ENCODE measurements at places on chromosomes 1 and 21. TPM values are rescaled to one million over a fixed set of nuclear protein-coding genes. Genes with fewer than 3 reads are reported as not detected.

Gene MMEL1
- polyA plus RNA-seq, result 7.6 TPM

Gene MAP3K21
- 9.7 TPM for polyA plus RNA-seq

Gene USH2A
- 0.26 TPM for polyA plus RNA-seq

Gene AIM2
- 0.11 TPM for polyA plus RNA-seq

Gene LCK
- polyA plus RNA-seq, result 0.33 TPM

Gene NR0B2
- 37.5 TPM for polyA plus RNA-seq

Gene NBPF19
- 6.2 TPM for polyA plus RNA-seq
